Dorsolateral prefrontal cortex (tissue), 122 donors: ENCODE measurements at places on chromosomes 11 and 22.

DNA sequence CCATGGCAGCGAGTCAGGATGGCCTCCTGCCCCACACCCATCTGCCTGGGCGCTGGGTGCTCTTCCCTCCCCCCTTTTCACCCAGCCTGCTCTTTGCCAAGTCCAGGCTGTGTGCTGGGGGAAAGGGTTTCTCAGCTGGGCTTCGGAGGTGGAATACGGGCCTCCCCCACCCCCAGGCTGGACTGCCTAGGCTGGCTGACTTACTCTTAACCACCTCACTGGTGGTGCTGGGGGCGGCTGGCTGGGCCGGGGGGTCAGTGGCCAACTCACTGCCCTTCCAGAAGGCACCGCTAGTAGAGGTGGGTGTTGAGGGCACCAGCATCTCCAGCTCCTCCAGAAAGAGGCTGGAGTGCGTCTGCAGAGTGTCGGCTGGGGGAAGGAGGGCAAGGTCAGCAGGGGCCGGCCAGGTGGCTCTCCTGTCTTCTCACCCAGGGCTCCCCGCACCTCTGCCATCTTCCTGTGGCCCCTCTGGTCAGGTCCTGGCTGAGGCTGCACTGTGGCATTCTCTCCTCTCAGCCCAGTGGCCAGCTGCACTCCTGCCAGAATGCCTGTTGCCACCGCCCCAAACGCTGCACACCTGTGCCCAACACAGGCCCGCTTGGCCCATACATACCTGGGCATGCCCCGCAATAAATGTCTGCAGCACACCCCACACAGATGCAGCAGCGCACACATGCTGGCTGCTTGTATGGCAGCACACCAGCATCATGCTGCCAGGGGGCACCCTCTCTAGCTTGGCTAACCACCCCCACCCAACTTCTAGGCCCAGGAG lies 9.7 kb downstream of the PITPNM1 start:
- no peak for DNase-seq

- no peak for DNase-seq
Measured at GRCh38 chr11:6864438-6864837, 1.6 kb downstream of the OR10A2 start.

DNA sequence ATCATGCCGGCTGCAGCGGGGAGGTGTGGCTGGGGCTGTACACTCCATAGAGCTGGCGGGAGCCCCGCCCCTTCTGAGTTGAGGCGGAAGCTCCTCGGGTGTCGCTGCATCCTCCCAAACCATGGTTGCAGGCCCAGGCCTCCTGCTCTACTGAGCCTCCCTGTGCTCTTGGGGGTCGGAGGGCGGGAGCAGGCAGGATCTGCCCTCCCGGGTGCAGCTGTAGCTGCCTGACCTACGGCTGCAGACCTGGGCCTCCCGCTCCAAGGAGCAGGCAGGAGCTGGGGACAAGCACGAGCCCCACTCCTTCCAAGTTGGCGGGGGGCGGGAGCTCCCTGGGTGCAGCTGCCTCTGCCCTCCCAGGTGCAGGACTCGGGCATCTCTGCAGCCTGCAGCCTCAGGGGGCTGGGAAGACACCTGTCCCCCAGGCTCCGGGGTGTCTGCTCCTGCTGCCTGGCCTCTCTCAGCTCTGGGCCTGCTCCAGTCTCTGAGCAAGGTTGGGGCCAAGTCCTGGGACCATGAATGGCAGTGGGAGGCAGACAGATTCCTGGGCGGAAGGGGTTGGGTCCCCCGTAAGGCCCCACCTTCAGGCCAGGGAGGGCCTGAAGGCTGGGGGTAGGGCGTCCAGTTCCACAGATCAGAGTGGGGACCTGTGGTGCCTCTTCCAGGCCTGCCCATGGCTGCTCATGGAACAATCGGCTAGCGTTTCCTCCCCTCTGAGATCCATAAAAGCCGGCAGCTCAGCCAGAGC lies 46.4 kb upstream of the SC5D start:
- DNase-seq, result no peak

DNA sequence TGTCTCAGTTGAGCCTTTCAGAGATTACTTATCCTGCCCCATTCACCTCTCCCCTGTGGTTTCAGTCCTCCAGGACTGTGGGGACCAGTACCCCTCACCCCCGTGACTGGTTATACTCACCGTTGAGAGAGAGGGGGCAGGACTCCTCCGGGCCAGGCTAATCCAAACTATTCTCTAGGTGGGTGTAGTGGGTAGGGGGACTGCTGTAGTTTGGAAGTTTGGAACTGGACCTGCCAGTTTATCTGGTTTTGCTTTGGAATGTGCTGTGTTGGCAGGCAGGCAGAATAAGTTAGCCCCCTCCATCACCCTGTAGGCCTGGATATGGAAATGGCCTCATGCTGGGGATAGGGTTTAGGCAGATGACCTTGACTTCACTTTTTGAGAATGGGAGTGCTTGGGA lies 13.5 kb downstream of the TEAD1 start:
- no peak for DNase-seq

DNA sequence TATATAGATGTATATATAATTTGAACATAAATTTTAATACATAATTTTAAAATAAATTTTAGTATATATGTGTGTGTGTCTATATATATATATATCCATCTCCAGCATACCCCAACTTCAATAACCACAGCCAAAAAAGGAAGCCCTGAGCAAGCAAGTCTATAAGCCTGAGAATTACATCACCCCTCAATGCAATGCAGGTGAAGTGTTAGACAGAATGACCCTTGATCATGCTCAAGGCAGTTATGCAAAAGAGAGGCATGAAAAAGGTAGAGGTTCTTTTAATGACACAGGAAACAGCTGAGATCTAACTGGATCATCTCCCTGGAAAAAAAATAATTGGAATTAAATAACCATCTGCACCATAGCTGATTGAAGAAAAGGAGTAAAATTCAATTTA lies 557.9 kb upstream of the ANO5 start:
- DNase-seq, result no peak
